ENCODE measurements at places on chromosomes 3 and 15. TPM values are rescaled to one million over a fixed set of nuclear protein-coding genes. Genes with fewer than 3 reads are reported as not detected.

- DNase-seq = no peak
These were observed 438 bp upstream of the SLC49A4 start for GRCh38 chr3:122794483-122794778.

DNA sequence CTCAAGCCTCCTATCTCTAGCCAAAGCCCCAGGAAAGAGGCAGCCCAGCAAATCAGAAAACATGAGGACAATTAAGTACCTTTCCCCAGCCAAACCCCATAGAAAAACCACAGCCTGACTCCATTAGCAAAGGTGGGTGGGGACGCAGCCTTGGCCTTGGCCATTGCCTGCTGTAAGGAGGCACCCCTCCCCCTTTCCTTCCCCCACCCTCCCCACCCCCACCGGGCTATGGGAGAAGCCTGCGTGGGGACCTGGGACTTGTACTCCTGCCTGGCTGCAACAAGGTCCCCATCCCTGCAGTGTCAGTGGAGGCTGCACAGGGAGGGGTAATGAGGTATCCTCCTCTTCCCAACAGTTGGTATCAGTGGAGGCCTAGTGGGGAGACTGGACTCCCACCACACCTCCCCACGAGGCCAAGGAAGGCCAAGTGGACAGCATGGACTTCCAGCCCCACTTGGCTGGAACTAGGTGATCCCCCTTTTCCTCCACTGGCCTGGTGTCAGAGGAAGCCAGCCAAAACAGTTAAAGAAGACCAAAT is 20.5 kb downstream of the PRR23E start:
- no peak for DNase-seq

CPN2 gene
- total RNA-seq = not detected

ATP6V1A gene
- 40.3 TPM for total RNA-seq

DNA sequence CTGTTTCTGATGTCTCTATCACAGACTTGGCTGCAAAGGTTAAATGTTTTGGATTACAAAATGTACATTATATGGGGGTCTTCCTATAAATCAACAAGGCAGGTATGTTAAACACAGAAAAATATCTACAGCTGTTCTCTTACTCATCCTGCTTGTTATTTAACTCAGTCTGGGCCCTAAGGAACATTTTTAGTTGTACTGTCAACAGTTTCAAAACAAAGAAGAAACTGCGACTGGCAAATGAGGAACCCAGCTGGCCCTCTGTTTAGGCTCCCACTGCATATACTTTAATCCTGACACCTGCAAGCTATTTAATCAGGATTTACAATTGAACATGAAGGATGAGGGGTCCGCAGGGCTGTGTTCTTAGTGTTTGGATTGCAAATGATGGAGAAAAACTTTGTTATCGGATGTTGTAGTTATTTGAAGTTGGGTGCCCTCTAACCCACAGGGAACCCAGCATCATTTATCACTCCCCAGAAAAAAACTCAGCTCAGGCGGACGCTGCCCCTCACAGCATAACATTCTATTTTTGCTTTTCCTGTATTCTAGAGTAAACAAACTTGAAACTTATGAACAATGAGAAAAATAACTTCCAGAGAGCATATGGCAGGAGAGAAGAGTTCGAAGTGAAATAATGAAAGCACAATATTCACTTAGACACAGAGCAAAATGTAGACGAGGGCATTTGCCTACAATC is 91.2 kb downstream of the POLR2M start:
- DNase-seq = no peak

GRCh38 chr3:72953325-72953956 is 43.2 kb upstream of the PPP4R2 start:
- DNase-seq = peak; percentile 29

- DNase-seq = no peak
These were observed 875.6 kb upstream of the ROBO1 start for GRCh38 chr3:80643421-80643820.

GRCh38 chr3:188656196-188656982 is 502.4 kb downstream of the LPP start:
- DNase-seq = peak; percentile 31

- DNase-seq = no peak
These were observed 262.0 kb upstream of the KCNH8 start for GRCh38 chr3:18886331-18886730.

CILP gene
- not detected for total RNA-seq

DNA sequence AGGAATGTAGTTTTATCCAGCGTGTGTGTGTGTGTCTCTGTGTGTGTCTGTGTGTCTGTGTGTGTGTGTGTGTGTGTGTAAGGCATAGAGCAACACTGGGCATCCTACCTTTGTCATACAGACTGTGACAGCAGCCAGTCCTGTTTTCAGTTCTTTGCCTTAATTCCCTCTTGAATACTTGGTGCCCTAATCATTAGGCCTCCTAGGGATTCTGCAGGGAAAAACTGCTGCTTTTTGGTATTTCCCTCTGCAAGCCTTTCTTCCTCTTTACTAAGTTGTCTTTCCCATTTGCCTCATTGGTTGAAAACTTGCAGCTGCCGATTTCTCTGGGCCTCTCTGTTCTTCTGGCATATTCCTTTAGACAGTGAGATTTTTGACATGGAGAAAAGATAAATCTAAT is 9.2 kb downstream of the SLC25A36 start:
- no peak for DNase-seq

ALPK3 gene
- total RNA-seq = 6.9 TPM

DNA sequence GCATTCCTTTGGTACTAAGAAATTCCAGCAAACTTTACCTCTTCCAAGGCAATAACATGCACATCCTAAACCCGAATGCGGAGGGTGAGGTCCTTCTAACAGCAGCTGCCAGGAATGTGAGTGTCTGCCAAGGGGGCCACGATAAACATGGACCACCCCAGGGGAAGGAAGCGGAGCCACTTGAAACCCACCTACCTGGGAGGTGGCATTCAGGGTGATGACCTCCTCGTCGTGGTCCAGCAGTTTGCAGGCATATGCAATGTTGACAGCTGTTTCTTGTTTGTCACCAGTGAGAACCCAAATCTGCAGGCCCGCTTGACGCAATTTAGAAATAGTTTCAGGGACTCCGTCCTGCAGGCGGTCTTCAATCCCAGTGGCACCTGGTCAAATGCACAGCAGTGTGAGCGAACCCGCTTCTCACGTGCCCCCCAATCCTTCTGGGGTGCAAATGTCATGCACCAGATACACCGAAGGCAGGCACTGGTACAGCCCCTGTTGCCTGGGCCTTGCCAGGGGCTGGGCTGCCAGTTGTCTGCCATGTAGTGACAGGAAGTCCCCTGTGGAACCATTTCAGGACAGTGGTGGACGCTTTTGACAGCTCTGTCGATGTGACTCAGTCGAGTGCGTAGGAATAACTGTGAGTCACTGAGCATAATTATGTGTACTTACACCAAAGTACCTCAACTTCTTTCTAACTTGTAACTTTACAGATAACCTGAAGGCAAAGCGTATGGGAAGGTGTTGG is 161.2 kb downstream of the ATP10A start:
- no peak for DNase-seq

DNA sequence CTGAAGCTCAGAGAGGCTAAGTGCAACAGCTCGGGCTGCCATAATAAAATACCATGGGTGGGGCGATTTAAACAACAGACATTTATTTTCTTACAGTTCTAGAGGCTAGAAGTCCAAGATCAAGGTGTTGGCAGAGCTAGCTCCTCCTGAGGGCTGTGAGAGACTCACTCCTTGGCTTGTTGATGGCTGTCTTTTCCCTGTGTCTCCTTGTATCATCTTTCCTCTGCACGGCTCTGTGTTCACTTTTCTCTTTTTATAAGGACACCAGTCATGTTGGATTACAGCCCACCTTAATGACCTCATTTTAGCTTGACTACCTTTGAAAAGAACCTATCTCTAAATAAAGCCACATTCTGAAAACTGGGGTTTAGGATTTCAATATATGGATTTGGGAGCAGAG is 129.7 kb downstream of the RPL22L1 start:
- no peak for DNase-seq

DNA sequence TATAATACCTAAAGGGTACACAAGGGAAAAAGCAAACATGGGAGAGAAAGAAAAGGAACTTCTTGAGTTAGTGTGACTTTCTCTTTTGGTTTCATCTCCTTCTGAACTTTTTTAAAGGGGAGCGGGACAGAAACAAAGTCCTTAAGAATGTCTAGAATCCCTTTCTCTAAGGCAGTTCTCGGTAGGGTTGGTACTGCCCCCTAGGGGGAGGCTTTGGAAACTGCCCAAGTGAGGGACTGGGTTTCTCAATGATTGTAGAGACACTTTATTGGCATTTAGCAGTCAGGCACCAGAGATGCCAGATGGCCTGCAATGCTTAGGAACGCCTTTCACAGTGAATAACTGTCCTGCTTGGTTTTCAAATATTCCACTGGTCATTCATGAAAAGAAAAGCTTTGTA is 172.7 kb downstream of the WDR72 start:
- DNase-seq = peak; percentile 60

DNA sequence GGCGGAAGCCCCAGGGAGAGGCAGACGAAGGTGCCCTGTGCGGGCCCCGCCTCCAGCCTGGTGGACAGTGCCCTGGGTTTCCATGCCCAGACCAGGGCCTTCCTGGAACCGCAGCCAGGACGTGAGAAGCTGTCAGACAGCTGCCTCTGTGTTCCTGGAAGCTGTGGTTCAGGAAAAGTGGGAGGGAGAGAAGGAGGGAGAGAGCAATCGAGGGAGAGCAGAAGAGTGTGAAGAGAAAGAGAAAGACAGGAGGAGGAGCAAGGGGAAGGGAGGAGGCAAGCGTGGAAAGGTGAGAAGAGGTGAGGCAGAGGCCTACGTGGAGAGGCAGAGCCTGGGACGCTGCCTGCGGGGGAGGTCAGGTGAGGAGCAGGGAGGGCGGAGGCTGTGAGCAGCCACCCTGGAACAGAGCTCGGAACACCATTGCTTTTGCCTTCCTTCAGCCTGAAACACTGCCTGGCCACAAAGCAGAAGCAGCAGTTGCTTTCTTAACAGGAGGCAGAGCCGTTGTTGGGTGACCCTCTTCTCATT is 18.6 kb downstream of the ZDHHC19 start:
- DNase-seq = no peak

ZNF774 gene
- total RNA-seq = 1.1 TPM

- DNase-seq = no peak
These were observed 35.5 kb downstream of the MRAS start for GRCh38 chr3:138383715-138384465.

DNA sequence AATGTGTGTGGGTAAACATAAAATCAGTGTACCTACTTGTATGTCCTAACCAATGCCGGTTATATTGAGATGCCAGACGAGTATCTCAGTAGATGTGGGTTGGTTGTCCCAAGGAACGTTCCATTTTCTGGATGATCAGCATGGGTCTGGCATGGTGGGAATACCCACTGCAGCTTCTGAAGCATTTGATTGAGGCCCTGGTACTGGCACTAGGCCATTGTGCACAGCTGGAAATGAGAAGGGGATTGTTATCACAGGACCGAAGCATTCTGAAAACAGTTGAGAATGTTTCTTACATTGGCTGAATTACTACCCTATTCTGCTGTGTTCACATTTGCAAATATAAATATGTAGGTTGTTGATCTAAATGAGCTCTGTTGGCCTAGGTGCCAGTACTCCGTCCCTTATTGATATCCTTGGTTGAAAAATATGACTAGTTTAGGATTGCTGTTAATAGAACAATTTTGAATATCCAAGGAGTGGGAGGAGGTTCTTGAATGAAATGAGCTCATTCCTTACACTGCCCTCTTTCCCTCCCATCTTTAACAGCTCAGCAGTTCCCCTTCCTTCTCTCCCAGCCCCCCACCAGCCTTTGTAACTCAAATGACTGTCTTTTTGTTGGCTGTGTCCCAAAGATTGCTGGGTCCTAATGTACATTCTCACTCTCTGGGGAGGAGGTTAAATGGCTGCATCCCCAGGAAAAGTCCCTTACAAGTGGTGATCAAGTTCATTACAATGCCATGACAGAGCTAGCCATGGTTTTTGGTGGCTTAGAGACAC is 293.3 kb upstream of the TPM1 start:
- no peak for DNase-seq

METTL6 gene
- 22.4 TPM for total RNA-seq

A4GNT gene
- not detected for total RNA-seq

GRCh38 chr3:178386880-178387279 is 149.4 kb upstream of the KCNMB2 start:
- DNase-seq = no peak

DNA sequence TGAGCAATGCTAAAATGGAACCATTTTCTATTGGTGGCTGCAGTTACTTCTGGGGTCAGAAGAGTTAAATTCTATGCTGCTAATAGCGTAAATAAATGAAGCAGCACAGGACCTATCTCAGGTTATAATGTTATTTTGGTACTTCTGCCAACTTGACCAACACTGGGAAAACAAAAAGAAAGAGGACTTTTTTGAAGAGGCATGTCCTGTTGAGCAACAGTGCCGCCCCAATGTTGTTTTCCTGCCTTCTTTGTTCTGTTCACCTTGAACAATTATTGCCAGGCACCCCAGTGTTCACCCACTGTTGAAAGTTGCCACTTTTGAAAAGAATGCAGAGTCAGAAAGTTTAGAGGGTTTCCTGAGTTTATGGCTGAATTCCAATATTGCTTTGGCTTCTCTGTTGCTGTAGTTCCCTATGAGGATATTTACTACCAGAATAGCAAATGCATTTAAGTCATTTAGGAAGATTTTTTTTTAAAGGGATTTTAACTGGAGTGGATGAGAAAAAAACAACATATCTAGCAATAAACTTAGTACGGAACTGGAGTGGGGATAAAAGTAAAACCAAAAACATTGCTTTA is 679.0 kb upstream of the DPPA4 start:
- no peak for DNase-seq
